ENCODE measurements at places on chromosomes 7 and 10.

- DNase-seq: no peak
Observed at GRCh38 chr7:44045226-44046014, 918 bp downstream of the DBNL start.

- no peak for DNase-seq
Observed at GRCh38 chr7:47885309-47885986, 62.8 kb downstream of the PKD1L1 start.

GRCh38 chr10:119383174-119383856 lies 159.2 kb downstream of the RGS10 start:
- no peak for DNase-seq

GRCh38 chr7:9600974-9601373 lies 1167.6 kb downstream of the NXPH1 start:
- DNase-seq: no peak

- DNase-seq: peak; percentile 74
Observed at GRCh38 chr7:28081016-28081415, 99.6 kb downstream of the JAZF1 start.

DNA sequence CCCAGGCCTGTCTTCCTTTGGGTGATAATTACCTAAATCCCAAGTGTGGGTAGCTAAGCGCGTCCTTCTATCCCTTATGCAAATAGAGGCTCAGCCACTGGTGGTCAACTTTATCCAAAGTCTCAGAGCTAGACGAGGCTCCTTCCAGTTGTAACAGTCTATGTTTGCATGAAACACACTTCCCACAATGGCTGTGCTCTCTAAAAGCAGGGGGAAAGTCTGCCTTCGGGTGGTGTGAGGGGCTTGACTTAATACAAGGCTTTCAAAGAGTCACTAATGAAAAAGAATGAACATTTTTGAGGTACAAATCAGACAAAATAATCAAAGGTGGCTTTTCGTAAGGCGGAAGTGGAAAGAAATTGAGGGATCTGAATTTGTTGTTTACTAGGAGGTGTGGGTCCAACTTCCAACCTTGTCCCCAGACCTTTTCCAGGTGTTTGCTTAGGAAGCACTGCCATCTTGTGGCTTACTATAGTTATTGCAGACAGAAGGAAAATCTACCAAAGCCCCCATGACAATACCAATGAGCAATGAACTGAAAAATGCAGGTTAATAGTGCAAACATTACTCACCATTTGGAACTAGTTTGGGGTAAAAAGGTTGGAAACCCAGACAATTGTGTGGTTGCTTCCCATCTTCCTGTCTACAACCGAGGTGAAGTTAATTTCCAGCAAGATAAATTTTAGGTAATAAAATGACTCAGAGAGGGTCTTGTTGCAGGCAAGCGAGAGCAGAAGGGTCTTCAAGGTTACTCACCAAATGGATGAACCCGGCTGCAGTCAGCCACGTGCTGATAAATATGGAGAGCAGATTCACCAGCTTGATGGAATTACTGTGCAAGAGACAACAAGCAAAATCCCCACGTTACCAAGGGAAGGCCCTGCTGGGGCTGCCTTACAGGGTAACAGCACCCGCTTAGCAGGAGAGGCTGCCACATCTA lies 525.7 kb downstream of the KCNMA1 start:
- peak; percentile 45 for DNase-seq
